NCI-H226 (cell line): ENCODE measurements at places on chromosomes 6 and 20.

GRCh38 chr6:32642720-32643106 is 5.5 kb downstream of the HLA-DQA1 start:
- DNase-seq: no peak

GRCh38 chr6:33761922-33762629 is 15.4 kb upstream of the IP6K3 start:
- DNase-seq: no peak

GRCh38 chr6:31450751-31451150 is 47.2 kb upstream of the MICB start:
- no peak for DNase-seq

DNA sequence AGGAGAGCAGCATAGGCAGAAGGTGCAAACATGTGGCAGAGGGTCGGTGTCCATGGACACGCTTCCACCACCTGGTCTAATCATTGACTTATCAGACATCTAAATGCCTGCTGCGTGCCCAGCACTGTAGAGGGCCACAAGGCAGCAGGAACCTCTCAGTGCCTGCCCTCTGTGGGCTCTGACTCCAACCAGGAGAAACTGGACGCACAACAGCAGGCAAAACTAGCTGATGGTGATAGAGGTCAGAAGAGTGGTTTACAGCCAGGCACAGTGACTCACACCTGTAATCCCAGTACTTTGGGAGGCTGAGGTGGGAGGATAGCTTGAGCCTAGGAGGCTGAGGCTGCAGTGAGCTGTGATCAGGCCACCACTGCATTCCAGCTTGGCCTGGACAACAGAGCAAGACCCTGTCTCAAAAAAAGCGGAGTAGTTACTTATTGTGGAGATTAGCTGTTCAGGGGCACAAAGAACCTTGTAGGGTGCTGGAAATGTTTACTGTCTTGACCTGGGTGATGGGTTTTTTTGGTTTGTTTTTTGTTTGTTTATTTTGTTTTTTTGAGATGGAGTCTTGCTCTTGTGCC is 46.5 kb downstream of the PPARD start:
- DNase-seq: peak; percentile 34
